ENCODE measurements at places on chromosomes 11 and 22. TPM values are rescaled to one million over a fixed set of nuclear protein-coding genes. Genes with fewer than 3 reads are reported as not detected.

DNA sequence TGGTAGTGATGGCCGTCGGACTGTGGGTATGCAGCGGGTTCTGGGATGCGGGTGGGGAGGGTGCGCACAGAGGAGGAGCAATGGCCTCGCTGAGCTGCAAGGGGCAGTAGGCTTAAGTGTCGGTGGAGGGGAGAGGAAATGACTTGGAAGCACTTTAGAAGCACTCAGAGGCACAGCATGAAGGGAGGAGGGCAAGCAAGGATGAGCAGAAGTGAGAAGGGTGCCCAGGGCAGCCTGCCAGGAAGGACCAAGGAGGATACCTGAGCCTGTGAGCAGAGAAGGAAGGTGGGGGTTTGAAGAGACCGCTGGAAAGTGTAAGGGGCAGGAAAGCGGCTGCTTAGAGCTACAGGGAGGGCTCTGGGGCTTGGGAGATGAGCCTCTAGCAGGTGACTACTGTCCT lies 330 bp downstream of the SLC5A1 start:
- peaks cover 9% of the 10 kb centered on the region for H3K4me1 ChIP-seq
- H3K4me3 ChIP-seq, result no peak overlapping the region
- no peak overlapping the region for H3K27ac ChIP-seq

DNA sequence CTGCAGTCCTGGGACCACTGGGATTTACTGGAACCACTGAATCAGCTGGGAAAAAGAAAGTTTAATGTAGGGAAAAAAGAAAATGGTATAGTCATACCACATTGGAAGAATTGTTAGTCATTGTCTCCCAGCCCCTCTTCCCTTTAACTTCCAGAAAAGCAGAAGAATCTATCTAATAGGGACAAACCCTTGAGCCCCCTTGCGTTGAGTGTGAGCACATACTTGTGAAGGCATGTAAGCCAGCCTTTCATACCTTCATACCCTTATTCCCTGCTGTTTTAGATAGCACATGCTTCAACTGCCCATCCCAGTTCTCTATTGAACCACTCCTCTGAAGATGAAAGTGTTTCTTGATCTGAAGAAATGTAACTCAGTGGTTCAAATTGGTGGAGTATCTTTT lies 6.6 kb downstream of the TREH start:
- H3K27me3 ChIP-seq, result peaks cover 6% of the 10 kb centered on the region
- DNase-seq, result peak; percentile 50
- no peaks in the 10 kb centered on the region for H3K36me3 ChIP-seq
- H3K27ac ChIP-seq, result no peak overlapping the region
- H3K4me3 ChIP-seq, result no peak overlapping the region
- H3K4me1 ChIP-seq, result no peaks in the 10 kb centered on the region

DNA sequence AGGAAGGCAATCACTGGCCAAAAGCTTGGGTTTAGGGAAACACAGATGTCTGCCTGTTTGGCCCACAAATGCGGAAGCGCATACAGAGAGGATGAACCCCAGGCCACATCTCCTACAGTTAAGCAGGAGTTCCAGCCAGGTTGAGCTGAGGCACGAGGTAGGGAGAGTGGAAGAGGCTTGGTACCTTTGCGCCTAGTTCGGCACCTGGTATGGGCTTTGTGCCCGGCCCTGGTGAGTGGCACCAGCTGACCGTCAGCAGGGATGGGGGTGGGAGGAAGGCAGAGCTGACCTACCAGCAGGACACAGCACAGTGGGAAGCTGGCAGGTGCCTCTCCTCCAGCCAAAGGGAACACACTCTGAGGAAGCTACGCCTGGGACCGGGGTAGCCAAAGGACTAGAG lies 57.6 kb downstream of the KCNC1 start:
- H3K4me3 ChIP-seq, result no peak overlapping the region
- no peak overlapping the region for H3K27ac ChIP-seq
- DNase-seq, result no peak
- H3K4me1 ChIP-seq, result peaks cover 20% of the 10 kb centered on the region
- H3K27me3 ChIP-seq, result no peaks in the 10 kb centered on the region

DNA sequence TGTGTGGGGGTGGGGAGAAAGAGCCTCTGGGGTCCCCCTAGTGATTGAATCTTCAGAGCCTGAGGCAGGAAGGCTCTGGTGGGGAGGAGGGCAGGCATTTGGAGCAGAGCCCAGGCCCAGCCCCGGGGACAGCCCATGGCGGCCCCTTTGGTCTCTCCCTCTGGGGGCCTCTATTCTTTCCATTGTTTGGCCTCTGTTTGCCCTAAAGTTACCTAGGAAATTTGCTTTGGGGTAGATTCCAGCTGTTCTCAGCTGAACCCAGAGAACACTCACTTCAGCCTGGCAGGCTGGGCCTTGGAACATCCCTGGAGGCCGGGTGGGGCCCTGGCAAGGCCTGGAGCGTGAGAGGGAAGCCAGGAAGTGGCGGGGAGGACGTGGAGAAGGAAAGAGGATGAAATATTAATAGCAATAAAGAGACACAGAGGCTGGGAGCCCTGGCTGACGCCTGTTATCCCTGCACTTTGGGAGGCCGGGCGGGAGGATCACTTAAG lies 22.9 kb upstream of the A4GALT start:
- no peak for DNase-seq
- no peaks in the 10 kb centered on the region for H3K4me1 ChIP-seq
- no peak overlapping the region for H3K27ac ChIP-seq
- no peak overlapping the region for H3K4me3 ChIP-seq
- no peaks in the 10 kb centered on the region for H3K36me3 ChIP-seq

DNA sequence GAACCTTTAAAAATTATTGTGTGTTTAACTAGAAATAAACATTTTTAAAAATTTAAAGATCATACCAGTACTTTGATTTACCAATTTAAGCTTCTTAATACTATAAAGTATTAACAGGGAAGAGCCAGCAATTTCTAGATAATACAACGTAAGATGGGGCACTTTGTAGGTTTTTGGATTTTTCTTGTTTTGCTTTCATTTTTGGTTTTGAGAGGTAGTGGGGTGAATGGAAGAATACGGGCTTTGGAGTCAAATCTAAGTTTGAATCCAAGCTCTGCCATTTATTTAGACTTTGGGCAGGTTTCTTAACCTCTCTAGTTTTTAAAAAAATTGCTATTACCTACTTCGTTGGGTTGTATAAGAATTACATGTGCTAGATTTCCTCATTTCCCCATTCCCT lies 44.9 kb downstream of the CSTPP1 start:
- H3K36me3 ChIP-seq, result no peaks in the 10 kb centered on the region
- peaks cover 35% of the 10 kb centered on the region for H3K4me1 ChIP-seq
- no peak overlapping the region for H3K27ac ChIP-seq
- no peak for DNase-seq
- no peak overlapping the region for H3K4me3 ChIP-seq
- H3K27me3 ChIP-seq, result no peaks in the 10 kb centered on the region

- H3K27ac ChIP-seq, result no peak within 1 kb of the TSS
- H3K36me3 ChIP-seq, result peaks cover 40% of the 10 kb centered on the region
These were observed at the start of gene PACS1 for GRCh38 chr11:66069715-66070603. Gene PACS1, plus strand, starts transcription at chr11:66070272. Its CDS starts 215 bp downstream, at chr11:66070487.

Gene RCE1
- total RNA-seq, result 63.9 TPM

DNA sequence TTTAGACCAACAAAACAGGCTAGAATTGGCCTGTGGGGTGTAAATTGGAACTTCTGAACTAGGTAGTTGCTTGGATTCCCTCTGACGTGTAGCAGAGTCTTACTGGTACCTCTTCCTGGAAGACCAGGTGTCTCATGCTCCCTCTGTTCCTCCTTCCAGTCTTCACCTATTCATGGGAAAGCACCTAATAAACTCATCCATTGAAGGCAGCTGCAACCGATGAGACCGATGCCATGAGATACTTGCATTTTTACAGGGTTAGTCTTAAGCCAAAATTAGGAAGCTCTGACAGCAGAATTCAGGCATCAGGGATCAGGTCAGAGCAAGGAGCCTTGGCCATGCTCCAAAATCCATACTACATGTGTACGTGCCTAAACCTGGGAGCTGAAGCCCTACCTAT lies 13.2 kb upstream of the HEPHL1 start:
- no peaks in the 10 kb centered on the region for H3K36me3 ChIP-seq
- no peaks in the 10 kb centered on the region for H3K27me3 ChIP-seq
- H3K27ac ChIP-seq, result no peak overlapping the region
- peaks cover 17% of the 10 kb centered on the region for H3K4me1 ChIP-seq

DNA sequence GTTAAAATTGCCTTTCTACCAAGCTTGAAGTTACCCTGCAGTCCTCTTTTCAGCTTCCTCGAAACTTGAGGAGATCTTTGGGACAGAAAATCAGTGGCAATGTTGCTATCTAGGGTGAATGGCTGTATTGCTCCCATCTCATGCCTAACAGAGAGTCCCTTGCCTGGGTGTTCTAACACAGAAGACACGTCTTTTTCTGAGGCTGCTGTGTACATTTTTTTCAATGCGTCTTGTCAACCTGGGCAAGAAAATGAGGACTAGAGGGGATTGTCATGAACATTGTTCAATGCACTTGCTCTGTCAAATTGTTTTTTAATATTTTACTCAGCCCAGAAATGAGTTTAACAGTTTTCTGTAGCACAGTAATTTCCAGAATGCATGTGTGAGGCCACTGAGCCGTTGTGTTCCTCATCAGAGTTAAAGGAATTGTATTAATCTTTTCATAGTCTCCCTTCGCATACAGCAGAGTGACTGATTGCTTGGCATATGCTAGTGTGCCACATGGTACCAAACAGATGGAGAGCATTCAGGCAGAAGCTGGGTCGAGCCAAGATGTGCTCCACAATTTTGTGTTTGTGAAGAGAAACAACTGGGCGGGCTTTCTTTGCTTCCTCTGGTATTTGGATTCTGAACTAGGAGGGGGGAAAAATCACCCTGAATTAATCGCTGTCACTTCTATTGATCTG lies 86.0 kb downstream of the CASP12 start:
- DNase-seq, result no peak
- H3K4me3 ChIP-seq, result no peak overlapping the region
- no peak overlapping the region for H3K27ac ChIP-seq
- H3K36me3 ChIP-seq, result no peaks in the 10 kb centered on the region
- no peaks in the 10 kb centered on the region for H3K27me3 ChIP-seq

GRCh38 chr11:102476812-102477211 lies 24.2 kb upstream of the TMEM123 start:
- peak; percentile 81 for DNase-seq
- peaks cover 23% of the 10 kb centered on the region for H3K4me1 ChIP-seq
- H3K27ac ChIP-seq, result peak overlapping the region; percentile 22
- H3K27me3 ChIP-seq, result no peaks in the 10 kb centered on the region

Gene OR2D2
- not detected for total RNA-seq

Gene OR52E8
- total RNA-seq, result not detected

- H3K27me3 ChIP-seq, result no peaks in the 10 kb centered on the region
- H3K4me3 ChIP-seq, result peak overlapping the region; percentile 96
- peak; percentile 77 for DNase-seq
- H3K36me3 ChIP-seq, result no peaks in the 10 kb centered on the region
These were observed 471 bp upstream of the AHNAK start for GRCh38 chr11:62546929-62547625.

- no peak for DNase-seq
- H3K4me1 ChIP-seq, result no peaks in the 10 kb centered on the region
- H3K27me3 ChIP-seq, result no peaks in the 10 kb centered on the region
- no peaks in the 10 kb centered on the region for H3K36me3 ChIP-seq
- H3K27ac ChIP-seq, result no peak overlapping the region
These were observed 8.4 kb upstream of the ANAPC15 start for GRCh38 chr11:72120930-72121329.

GRCh38 chr11:111477898-111478297 lies 34.3 kb downstream of the BTG4 start:
- no peaks in the 10 kb centered on the region for H3K36me3 ChIP-seq
- no peaks in the 10 kb centered on the region for H3K4me1 ChIP-seq
- no peak for DNase-seq
- no peak overlapping the region for H3K4me3 ChIP-seq
- H3K27me3 ChIP-seq, result no peaks in the 10 kb centered on the region
- H3K27ac ChIP-seq, result no peak overlapping the region

DNA sequence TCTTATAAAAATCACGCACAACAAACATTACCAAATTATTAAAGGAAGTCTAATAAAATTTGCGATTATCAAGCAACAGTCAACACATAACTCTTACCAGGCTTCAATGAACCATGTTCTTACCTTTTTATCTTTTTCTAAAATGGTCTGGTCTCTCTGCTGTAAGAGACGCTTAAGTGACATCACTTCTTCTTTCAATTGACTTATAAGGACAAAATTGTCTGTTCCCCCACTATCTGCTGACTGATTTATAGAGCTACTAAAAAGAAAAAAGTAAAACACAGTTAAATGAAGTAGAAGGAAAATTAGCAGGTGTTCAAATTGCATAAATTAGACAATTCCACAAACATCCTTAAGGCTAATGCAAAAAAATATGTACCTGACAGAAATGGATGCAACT lies 10.9 kb downstream of the FAM76B start:
- H3K4me3 ChIP-seq, result no peak overlapping the region
- DNase-seq, result no peak
- no peaks in the 10 kb centered on the region for H3K4me1 ChIP-seq
- no peak overlapping the region for H3K27ac ChIP-seq
- no peaks in the 10 kb centered on the region for H3K27me3 ChIP-seq
- peaks cover 82% of the 10 kb centered on the region for H3K36me3 ChIP-seq

GRCh38 chr11:12174477-12175143 lies 64.2 kb downstream of the MICAL2 start:
- no peak overlapping the region for H3K4me3 ChIP-seq
- peak overlapping the region; percentile 97 for H3K27ac ChIP-seq
- DNase-seq, result peak; percentile 66
- H3K36me3 ChIP-seq, result peaks cover 8% of the 10 kb centered on the region

DNA sequence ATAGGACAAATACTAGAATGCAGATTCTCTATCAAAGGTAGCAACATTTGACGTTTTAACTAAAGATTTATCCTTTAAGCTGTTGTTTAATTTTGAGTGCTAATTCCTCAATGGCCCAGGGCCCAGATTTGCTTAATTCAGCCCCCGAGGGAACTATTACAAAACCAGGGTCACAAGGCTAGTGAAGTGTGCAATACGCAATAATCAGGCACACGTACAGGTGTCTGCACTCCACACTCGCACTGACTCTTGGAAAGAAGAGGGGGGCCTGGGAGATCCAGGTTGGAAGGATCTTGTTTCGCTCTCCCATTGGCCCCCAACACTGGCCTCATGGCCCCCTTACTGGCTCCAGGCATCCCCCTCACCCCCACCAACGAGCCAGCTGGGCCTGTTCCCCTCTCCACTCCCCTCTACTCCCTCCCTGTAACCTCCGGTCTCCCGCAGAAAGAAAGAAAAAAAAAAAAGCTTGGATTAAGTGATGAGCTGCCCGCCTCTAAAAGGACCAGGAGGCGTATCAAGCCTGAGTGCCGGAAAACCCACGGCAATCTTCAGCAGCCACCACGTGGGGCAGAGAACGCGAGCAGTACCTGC lies 2.2 kb upstream of the KIRREL3 start:
- peaks cover 72% of the 10 kb centered on the region for H3K27me3 ChIP-seq
- H3K27ac ChIP-seq, result no peak overlapping the region
- no peaks in the 10 kb centered on the region for H3K36me3 ChIP-seq
- H3K4me1 ChIP-seq, result no peaks in the 10 kb centered on the region
- DNase-seq, result no peak

- H3K4me3 ChIP-seq, result no peak overlapping the region
- H3K27me3 ChIP-seq, result no peaks in the 10 kb centered on the region
- peaks cover 3% of the 10 kb centered on the region for H3K4me1 ChIP-seq
- H3K27ac ChIP-seq, result no peak overlapping the region
- no peak for DNase-seq
These were observed 4.9 kb downstream of the ADORA2A start for GRCh38 chr22:24432059-24432853.

GRCh38 chr11:69293819-69294505 lies at the start of gene MYEOV:
Gene MYEOV, plus strand, starts transcription at chr11:69294155. Its CDS starts 1,200 bp downstream, at chr11:69295355.
- H3K27me3 ChIP-seq, result no peaks in the 10 kb centered on the region
- DNase-seq, result peak; percentile 92
- H3K4me3 ChIP-seq, result peak within 1 kb of the TSS; percentile 76
- H3K4me1 ChIP-seq, result peaks cover 40% of the 10 kb centered on the region
- peak within 1 kb of the TSS; percentile 98 for H3K27ac ChIP-seq
- H3K36me3 ChIP-seq, result 0 out of 2 replicates have a peak, but pooled peaks cover 4% of the 10 kb centered on the region

Gene SLC43A3
- 35.0 TPM for total RNA-seq

Gene SAA2
- not detected for total RNA-seq

Data from PC-3 (cell line).